ENCODE measurements at places on chromosomes 2 and 18.

DNA sequence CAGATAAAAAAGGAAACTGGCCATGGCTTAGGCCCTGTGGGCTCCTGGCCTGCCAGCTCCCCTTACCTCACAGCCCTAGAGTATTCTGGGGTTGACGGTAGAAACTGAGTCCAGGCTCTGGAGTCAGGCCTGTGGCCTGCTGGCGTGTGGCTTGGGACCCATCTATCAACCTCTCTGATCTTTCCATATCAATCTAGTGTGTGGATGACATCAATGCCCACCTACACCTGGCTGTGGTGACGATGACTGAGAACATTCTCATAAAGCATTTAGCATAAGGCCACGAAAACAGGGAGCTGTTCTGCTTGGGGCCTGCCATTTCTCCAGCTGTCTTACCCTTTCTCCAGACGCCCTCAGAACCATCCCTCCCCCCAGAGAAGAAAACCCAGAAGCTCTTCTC lies 17.9 kb downstream of the PCARE start:
- DNase-seq: no peak

- DNase-seq: no peak
Measured at GRCh38 chr2:151905963-151906632, 77.9 kb upstream of the ARL5A start.

DNA sequence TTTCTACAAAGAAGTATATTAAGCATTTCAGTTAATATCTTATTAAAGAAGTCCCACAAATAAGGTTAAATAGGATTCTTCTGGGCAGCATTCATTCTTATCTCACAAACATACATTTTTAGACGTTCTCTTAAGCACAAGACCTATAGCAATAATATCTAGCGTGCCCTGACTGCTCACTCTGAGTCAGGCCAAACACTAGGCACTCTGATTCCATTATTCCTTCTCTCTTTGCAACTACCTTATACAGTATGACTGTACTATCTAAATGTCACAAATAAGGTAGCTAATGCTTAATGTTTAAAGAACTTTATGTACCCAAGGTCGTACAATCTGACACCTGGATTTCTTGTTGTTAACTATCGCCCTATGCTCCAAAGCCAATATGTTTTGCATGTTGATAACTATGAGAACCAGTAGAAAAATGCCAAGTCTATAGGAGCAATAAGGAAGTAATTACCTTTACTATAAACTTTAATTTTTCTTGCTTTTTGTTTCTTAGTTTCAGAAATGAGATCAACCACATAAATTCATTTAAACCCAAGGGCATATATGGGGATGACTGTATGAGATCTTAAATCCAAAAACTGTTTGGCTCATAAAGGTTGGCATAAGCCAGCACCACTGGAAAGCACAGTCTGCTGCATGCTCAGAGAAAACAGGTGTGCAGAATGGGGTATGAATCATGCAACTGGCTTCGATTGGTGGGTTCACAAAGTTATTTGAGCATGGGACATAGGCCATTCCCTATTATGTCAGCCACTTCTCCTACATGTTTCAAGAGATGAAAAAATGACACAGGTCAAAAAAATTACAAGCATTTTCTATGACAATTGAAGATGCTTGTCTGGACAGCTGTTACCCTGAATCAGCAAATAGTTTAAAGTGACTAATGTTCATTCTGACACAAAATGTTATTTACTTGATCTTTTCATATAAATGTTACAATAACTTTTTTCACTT lies 352.0 kb downstream of the IRS1 start:
- no peak for DNase-seq

DNA sequence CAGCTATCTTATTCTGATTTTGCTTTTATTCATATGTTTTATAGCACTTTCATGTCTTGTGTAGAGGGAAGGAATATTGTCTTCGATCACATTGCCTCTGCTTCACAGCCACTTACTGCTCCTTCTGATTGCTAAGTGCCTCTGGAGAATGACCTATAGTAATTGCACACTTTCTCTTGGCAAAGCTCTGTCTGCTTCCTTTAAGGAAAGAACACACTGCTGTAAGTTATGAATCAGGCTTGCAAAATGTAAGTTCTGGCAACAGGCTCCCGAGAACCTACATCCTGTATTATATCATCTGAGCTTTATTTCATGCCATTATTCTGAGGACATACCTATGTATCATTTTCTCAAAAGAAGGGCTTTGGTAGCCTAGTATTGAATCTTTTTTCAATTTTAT lies 170.7 kb downstream of the ZNF804A start:
- no peak for DNase-seq

- no peak for DNase-seq
Measured at GRCh38 chr18:61676773-61677434, 215.9 kb downstream of the RNF152 start.

DNA sequence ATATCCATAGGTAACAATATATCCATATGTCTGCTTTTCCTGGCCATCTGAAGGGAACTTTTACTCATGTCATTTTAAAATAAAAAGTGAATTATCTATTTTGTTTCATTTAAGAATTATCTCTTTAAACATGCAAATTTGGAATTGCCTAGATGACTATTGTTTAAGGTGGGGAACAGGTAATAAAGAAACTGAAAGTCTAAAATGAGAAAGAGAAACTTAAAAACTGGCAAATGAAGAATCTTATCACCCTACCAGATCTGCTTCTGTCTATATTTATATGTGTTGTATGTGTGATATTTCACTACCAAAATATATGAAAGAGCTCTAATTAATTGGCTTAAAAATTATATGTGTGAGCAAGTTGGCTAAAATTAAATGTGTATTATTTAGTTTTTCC lies 243.2 kb upstream of the KCNH7 start:
- no peak for DNase-seq

- no peak for DNase-seq
Measured at GRCh38 chr18:29147944-29148343, 971.0 kb upstream of the CDH2 start.

GRCh38 chr2:133438026-133438425 lies 130.2 kb downstream of the NCKAP5 start:
- no peak for DNase-seq

- no peak for DNase-seq
Measured at GRCh38 chr18:41553716-41554115, 401.3 kb upstream of the PIK3C3 start.

- DNase-seq: no peak
Measured at GRCh38 chr2:68845043-68845442, 26.2 kb downstream of the BMP10 start.

- no peak for DNase-seq
Measured at GRCh38 chr2:38617301-38617700, 14.6 kb upstream of the HNRNPLL start.

- no peak for DNase-seq
Measured at GRCh38 chr2:98455494-98455976, 10.9 kb downstream of the INPP4A start.

DNA sequence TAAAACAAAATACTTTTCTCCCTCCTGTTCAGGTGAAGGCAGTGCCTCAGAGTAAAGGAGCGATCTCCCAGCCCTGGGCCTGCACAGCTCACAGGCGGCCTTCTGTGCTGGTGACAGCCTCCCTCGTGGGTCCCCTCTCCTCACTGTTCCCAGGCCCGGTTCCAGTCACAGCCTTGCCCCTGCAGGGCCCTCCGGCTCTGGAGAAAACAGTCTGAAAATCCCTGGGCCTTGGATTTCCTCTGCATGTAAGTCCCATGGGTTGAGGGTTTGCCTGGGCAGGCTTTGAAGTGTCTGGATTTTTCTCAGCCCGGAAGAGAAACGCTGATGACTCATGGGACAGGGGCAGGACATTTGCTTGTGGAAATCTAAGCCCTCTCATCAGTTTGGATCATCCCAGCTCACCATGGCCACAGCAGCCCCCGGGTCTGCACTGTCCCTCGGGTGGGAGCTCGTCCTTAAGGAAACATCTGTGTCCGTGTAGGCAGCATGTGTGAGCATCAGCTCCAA lies 186.1 kb upstream of the RAB12 start:
- DNase-seq: no peak

DNA sequence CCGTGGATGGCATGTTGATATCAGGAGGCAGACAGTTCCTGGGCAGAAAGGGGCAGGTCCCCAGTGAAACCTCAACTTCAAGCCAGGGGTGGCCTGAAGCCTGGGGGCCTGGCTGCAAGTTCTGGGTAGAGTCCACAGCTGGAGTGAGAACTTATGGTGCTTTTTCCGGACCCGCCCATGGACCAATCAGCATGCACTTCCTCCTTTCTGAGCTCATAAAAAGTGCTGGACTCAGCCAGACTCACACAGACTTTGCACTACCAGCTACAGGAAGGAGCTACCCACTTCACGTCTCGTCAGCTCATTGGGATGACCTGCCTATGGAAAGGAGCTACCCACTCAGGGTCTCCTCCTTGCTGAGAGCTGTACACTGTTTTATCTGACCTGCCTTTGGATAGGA lies 183.1 kb upstream of the MC4R start:
- no peak for DNase-seq

- DNase-seq: no peak
Measured at GRCh38 chr2:20579866-20580265, 71.0 kb downstream of the HS1BP3 start.

- DNase-seq: no peak
Measured at GRCh38 chr2:6995391-6996097, 78.3 kb downstream of the RNF144A start.

DNA sequence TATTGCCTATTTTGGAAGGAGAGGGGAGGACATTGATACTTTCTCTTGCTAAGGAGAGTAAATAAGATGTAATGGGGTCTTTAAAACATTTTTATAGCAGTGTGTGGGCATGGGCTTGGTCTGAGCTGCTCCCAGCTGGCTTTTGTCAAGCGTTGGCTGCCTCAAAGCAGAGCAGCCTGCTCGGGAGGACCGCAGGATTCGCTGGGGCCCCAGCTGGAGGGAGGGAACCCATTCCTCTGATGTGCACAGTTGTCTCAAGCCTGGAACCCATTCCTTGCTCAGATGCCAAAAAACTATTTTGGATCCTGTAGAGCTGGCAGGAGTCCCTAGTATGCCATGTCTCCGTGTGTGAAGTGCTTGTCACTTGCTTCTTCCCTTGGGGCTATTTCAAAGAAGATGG lies 59.4 kb upstream of the RMDN2 start:
- DNase-seq: no peak

- DNase-seq: no peak
Measured at GRCh38 chr2:30048636-30049175, 98.1 kb upstream of the YPEL5 start.

DNA sequence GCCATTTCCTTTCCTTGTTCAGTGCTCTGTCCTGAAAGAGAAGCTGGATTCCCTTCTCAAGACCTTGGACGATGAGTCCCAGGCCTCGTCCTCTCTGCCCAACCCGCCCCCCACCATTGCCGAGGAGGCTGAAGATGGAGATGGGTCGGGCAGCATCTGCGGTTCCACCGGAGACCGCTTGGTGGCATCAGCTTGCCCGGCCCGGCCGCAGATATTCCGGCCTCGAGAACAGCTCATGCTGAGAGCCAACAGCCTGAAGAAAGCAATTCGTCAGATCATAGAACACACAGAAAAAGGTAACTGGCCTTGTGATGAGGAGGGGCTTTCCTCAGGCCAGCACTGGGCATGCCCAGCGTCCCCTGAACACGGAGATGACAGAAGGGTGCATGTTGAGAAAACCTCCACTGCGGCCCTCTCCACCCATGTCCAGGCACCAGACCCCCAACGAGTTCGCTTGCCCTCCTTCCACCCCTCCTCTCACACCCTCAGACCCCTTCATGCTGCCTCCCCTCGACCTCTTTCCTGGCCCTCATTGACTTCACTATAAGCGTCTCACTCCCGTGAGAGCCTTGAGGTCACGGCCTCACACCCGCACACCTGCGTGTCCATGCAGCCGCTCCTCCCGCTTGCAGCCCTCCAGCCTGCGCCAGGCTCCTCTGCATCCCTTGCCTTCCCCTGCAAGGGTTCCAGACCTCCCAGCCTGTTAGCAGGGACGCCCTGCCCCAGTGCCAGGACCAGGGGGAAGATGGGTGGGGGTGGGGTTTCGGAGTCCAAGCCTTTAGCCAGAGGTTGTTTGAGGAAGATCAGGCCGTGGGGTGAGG lies 95.0 kb downstream of the DGKD start:
- DNase-seq: no peak

DNA sequence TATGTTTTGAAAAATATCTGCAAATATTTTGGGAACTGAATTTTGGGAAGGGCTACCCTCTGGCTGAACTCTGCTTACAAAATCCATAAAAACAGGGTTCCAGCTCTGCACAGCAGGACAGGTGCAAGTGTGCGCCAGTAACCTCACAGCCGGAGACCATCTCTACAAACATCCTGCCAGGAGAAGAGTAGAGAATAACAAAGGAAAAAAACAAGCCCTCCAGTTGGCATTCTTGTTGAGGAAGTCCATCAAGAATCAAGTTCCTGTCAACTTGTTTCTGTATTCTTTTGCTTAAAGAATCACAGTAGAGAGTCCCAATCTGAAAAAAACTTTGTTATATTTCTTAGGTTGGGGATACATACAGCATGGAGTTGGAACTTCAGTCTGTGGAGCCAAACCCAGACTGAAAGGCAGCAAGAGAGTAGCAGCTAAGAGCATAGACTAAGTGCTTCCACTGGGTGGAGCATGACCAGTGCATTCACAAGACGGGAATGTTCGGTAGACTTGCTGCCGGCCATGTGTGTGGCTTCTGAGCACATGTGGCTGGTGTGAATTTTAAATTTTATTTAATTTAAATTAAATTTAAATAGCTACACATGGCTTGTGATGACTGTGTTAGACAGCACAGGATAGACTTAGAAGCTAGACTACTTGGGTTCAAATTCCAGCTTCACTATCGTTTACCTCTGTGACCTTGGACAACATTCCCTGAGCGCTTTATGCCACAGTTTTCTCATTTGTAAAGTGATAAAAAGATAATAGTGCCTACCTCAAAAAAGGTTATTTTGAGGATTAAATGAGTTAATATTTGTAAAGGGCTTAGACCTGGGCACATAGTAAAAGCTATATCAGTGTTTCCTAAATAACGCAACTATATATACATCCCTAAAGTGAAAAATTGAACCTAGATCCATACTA lies 41.9 kb downstream of the SPTBN1 start:
- DNase-seq: no peak

DNA sequence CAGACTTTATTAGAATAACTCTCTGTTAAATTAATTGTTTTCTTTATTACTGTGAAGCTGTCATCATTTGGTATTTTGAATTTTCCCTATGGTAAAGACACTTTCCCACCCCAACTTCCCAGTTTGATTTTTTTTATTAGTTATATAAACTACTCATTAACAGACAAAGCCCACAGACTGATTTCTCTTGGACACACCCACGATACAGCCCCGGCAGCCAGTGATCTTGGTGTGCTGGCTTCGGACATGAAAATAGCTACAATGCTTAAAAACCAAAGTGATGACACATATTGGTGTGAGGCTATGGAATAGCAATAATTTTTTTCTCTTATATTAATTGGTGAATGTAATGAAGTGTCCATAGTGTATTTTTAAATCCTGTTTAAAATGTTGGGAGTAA lies 225.4 kb upstream of the SIX3 start:
- DNase-seq: no peak

GRCh38 chr2:240947176-240947575 lies 41.0 kb downstream of the CROCC2 start:
- no peak for DNase-seq

DNA sequence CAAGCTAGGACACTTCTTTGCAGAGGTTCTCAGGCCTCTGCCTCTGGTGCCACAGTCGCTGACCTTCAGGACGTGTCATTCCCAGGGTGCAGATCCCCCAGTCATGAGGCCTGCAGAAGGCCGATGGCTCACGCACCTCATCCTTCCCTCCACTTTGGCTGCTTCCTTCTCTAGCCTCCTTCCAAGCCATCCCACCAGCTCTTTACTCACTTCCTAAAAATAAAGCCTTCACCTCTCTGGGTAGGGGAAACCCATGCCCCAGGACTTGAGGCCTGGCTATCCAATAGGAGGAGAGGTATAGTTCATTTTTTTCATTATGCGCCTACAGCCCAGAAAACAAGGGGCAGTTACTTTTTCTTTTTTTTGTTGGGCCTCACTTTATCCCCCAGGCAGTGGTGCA lies 91.4 kb downstream of the B3GNT2 start:
- no peak for DNase-seq

Measured in activated T-helper 1 cell treated with anti-CD3 and anti-CD28 coated beads, Interleukin-2, amount 50 U/mL, for 16 hours (primary cell).